ENCODE measurements at places on chromosomes 4 and X. TPM values are rescaled to one million over a fixed set of nuclear protein-coding genes. Genes with fewer than 3 reads are reported as not detected.

The HMGB3 gene
- total RNA-seq = 61.4 TPM

The RPL10 gene
- total RNA-seq = 4,408 TPM

The DRD5 gene
- not detected for total RNA-seq

The SLC4A4 gene
- total RNA-seq = 0.11 TPM

The F8A2 gene
- not detected for total RNA-seq

DNA sequence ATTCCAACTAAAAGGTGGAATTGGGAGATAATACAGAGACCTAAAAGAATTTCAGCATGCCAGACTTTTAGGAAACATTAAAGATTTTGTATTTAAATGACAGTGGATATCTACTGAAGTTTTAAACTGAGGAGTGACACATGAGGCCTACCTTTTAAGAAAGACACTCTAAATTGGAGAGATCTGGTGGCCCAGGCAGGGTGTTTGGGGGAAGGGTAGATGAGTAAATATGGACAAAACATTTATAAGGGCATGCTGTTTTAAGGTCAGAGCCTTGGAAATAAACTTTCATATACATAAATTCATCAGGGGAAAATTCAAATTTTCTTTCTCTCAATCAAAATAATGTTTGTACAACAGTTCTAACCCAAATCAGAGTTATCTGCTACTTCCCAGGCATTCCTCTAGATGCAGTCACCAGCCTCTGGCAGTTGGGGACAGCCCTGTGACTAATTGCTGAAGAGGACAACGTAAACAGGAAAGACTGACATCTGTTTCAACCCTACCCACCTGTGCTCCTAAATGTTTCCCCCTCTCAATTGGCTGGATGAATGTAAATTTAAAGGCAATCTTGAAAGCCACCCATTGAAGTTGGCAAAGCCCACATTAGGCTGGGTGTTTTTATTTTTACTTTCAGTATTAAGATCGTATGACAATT is 1646.9 kb upstream of the ADGRL3 start:
- no peak for DNase-seq

DNA sequence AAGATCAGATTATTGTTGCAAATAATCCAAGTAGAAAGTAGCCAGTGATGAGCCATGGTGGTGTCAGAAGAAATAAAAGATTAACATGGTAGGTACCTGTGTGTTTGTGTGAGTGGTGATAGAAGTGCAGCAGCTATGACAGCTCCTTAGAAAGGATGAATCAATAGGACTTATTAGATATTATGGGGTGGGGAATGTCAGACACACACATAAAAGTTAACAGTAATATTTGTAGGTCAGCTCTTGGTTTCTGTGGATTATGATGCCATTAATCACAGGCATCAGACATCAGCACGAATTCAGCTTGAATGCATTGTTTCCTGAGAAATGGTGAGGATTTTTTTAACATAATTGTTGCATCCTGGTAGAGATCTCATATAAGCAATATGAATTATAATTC is 695.7 kb downstream of the CENPC start:
- no peak for DNase-seq

DNA sequence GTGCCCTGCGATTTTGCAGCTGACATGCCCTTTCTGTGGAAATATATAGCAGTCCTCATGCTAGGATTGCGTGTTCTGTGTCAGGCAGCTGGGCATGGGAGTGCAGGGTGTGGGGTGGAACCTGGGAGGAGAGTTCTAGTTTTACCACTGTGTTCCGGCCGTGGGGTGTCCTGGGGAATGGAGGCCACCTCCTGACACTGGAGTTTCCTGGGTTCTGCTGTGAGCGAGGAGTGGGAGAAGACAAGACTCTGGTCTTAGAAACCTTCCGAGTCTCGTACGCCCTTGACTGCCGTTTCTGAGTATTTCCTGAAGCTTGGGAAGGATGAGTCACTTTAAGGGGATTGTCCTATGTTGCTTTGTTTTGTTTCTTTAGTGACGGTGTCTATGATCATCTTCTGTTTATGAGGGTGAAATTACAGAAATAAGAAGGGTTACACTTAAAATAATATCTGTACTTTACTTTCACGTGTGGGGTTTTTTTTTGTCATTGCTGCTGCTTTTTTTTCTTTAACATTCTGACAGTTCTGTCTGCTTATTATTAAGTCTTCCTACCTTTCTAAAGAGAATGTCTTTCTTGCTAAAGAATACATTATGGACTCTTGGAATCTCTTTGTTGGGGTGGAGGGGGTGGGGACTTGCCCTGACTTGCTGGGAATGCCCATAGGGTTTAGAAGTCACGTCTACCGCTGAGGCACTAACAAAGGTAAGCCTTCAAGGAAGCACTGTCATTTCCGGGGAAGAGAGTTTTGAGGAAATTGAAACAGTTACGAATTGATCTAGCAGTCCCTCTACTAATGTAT is 19.1 kb downstream of the CD99 start:
- DNase-seq = peak; percentile 18

GRCh38 chr4:108774809-108775530 is 12.1 kb upstream of the ETNPPL start:
- no peak for DNase-seq

- no peak for DNase-seq
Measured at GRCh38 chr4:20612313-20612712, 87.9 kb upstream of the PACRGL start.

- no peak for DNase-seq
Measured at GRCh38 chr4:81459228-81459627, 12.5 kb downstream of the RASGEF1B start.

GRCh38 chrX:20437683-20438082 is 171.0 kb upstream of the RPS6KA3 start:
- no peak for DNase-seq

DNA sequence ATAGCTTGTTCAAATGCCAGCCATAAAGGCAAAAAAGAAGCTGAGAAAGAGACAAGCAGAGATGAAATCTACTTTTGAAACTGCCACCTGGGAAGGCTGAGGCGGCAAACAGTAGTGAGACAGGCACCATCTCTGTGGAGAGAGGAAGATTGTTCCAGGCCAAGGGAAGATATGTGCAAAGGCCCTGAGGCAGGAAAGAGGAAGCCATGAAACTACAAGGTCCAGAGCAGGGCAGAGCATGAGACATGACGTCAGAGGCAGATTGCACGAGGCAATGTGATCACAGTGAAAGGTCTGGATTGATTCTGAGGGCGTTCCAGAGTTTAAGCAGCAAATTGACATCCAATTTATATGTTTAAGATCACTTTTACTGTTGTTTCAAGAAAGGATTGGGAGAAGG is 226.1 kb downstream of the QDPR start:
- no peak for DNase-seq

GRCh38 chr4:825063-825970 is 612 bp downstream of the CPLX1 start:
- peak; percentile 53 for DNase-seq

- no peak for DNase-seq
Measured at GRCh38 chr4:150600812-150601445, 19.0 kb downstream of the MAB21L2 start.

DNA sequence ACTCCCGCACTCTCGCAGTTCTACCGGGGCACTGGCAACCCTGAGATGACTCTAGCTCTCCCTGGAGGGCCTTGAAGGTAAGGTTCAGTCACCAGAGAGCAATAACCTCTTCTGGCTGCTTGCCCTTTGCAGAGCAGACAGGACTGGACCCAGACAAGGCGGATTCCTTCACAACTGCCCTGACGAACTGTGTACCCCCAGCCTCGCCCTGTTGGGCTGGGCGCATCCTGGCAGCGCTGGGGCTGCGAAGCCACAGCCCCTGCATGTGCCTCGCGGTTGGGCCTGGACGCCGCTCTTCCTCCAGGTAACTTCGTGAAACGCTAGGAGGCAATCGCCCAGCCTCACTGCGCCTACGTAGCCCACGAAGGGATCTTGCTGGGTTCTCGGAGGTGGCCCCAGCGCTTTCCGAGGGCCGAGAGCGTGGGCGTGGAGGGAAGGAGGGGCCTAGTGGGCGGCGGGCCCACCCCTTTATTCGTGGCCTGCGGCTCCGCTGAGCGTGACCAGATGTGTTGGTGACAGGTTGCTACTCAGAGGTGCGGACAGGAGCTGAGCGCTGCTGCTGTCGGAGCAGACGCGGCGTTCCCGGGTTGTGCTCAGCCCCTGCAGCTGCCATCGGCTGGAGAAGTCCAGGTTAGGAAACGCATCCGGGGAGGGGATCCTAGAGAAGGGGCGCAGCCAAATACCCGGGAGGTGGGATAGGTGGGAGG is 1.9 kb upstream of the MAMLD1 start:
- DNase-seq = no peak

DNA sequence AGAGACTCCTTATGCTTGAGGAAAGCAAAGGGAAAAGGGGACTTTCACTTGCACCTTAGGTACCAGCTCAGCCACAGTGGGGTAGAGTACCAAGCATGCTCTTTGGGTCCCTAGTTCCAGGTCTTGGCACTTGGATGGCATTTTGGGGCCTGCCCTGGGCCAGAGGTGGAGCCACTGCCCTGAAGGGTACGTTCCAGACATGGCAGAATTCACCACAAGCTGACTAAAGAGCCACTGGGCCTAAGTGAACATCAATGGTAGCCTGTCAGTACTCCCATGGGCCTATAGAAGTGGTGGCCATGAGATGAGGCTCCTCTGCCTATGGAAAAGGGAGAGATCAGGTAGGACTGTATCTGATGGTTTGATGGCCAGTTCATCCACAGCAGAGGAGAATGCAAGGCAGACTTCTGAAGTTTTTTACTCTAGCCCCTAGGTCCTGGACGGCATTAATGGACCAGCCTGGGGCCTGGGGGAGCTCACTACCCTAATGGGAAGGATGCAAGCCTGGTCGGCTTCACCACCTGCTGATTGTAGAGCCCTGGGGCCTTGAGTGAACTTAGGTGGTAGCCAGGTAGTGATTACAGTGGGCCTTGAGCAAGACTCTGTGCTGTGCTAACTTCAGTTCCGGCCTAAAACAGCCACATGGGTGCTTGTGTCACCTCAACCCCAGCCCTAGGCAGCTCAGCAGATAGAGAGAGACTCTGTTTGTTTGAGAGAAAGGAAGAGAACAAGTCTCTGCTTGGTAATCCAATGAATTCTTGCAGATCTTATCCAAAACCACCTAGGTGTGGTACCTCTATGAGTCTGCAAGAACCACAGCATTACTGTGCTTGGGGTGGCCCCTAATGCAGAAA is 19.8 kb upstream of the HSFX4 start:
- no peak for DNase-seq

- no peak for DNase-seq
Measured at GRCh38 chr4:55879224-55879623, 25.8 kb downstream of the EXOC1 start.

DNA sequence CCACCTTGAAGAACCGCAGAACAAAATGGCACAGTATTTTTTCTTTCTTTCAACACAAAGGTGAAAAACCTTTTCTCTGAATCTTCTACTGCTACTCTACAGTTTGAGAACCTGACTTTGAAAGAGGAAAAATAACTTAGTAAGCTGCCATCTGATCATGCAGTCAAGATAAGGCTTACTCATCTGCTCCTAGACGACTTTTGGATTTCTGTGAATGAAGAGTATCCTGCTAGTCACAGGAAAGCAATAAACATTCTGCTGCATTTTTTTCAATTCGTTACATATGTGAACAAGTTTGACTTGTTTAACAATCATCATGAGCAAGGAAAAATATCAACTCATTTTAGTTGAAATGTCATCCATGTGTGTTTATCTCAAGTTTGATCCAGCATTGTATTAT is 25.2 kb downstream of the TIGD2 start:
- no peak for DNase-seq

DNA sequence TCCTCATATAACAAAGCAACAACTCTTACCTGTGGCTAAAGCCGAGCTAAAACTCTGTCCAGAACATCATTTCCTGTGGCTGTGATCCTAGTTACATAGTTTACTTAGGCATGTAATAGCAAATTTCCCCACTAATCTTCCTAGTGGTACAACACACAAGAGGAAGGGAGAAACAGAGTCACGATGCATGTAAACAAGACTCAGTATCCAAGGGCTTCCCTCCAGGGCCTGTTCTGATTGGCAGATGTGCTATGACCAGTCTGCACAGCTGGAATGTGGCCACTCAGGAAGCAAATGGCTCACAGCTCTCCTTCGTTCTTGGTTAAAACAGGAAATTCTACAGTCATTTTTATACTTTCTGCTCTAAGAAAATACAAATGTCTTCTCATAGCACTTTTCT is 49.2 kb upstream of the PRSS48 start:
- DNase-seq = no peak

DNA sequence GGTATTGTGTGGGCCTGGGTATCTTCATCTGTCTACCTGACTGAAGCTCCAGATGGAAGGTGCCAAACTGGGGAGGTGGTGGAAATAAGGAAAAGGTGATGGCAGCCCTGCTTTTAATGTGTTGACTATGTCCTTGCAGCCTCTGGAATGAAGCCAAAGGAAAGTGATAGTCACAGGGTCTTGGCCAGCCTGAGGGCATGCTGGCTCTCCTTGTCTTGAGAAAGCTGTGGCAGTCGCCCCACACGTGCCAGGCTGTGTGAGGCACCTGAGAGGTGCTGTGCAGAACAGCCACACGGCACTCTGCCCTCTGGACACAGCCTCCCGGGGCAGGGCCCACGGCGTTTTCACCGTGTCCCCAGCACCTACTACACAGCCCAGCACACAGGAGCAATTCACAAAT is 77.6 kb downstream of the NAT8L start:
- DNase-seq = no peak

GRCh38 chr4:160631044-160631443 is 1528.2 kb downstream of the RAPGEF2 start:
- no peak for DNase-seq

DNA sequence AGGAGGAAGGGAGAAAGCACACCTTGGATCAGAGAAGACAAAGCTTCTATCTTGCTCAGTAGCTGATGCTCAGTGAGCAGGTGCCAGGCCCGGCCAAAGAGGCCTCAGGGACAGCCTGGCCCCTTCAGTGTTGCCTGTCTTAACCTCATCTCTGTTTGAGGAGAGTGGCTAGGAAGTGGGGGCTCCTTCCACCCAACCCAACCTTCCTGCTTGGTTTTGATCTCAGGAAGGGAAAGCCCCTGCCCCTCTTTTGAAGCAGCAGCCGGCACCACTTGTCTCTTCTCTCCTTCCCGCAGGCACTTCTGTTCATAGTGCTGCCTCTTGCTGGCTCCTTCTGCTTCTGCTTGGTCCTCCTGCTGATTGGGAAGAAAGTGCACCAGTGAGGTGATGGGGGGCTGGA is 2.4 kb upstream of the AFF2 start:
- no peak for DNase-seq

- no peak for DNase-seq
Measured at GRCh38 chr4:15778289-15779241, at the start of gene CD38. CD38 (plus strand) TSS chr4:15778328; CDS start chr4:15778415, 87 bp downstream.

GRCh38 chrX:23694606-23695005 is 27.3 kb downstream of the PRDX4 start:
- DNase-seq = peak; percentile 67

- DNase-seq = no peak
Measured at GRCh38 chr4:176387571-176387970, 67.8 kb downstream of the SPCS3 start.
